ENCODE measurements at places on chromosomes 7 and 10.

- H3K27ac ChIP-seq, result no peak overlapping the region
- no peak overlapping the region for H3K4me3 ChIP-seq
- no peak for DNase-seq
- no peaks in the 10 kb centered on the region for H3K36me3 ChIP-seq
Observed at GRCh38 chr7:39429421-39429820, 136.8 kb upstream of the YAE1 start.

- no peak overlapping the region for H3K27ac ChIP-seq
- H3K27me3 ChIP-seq, result no peaks in the 10 kb centered on the region
- H3K36me3 ChIP-seq, result no peaks in the 10 kb centered on the region
- DNase-seq, result no peak
- H3K4me3 ChIP-seq, result no peak overlapping the region
Observed at GRCh38 chr10:27248215-27248614, 7.6 kb upstream of the ACBD5 start.

- no peaks in the 10 kb centered on the region for H3K27me3 ChIP-seq
- no peaks in the 10 kb centered on the region for H3K36me3 ChIP-seq
- H3K4me3 ChIP-seq, result no peak overlapping the region
- no peak overlapping the region for H3K27ac ChIP-seq
- H3K4me1 ChIP-seq, result no peaks in the 10 kb centered on the region
Observed at GRCh38 chr10:96013956-96014355, 29.4 kb upstream of the CCNJ start.

- DNase-seq, result no peak
- peaks cover 27% of the 10 kb centered on the region for H3K4me1 ChIP-seq
- no peaks in the 10 kb centered on the region for H3K27me3 ChIP-seq
- H3K36me3 ChIP-seq, result no peaks in the 10 kb centered on the region
- H3K27ac ChIP-seq, result no peak overlapping the region
Observed at GRCh38 chr10:43819464-43820230, 171.0 kb upstream of the ZNF32 start.

GRCh38 chr7:66460921-66461361 lies 167.7 kb upstream of the KCTD7 start:
- no peak overlapping the region for H3K4me3 ChIP-seq
- no peaks in the 10 kb centered on the region for H3K4me1 ChIP-seq
- DNase-seq, result no peak
- no peak overlapping the region for H3K27ac ChIP-seq

DNA sequence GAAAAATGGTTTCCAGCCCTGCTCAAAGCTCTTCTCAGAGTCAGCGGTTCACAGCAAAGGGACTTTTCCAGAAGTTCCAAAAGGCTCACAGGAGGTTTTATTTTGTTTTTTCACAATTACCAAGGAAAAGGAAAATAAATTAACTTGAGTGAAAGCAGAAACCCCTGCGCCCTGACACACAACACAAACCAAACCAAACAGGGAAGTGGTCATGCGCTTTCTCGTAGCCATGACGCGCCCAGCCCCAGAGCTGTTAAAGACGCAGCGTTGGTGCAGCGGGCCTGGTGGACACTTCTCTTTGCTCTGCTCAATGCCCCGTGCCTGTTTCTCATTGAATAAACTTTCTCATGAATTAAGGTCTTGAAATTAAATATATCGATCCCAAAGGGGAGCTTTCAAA lies 134.4 kb upstream of the LYZL2 start:
- H3K36me3 ChIP-seq, result no peaks in the 10 kb centered on the region
- H3K4me1 ChIP-seq, result no peaks in the 10 kb centered on the region
- H3K4me3 ChIP-seq, result no peak overlapping the region
- no peak for DNase-seq
- no peak overlapping the region for H3K27ac ChIP-seq

DNA sequence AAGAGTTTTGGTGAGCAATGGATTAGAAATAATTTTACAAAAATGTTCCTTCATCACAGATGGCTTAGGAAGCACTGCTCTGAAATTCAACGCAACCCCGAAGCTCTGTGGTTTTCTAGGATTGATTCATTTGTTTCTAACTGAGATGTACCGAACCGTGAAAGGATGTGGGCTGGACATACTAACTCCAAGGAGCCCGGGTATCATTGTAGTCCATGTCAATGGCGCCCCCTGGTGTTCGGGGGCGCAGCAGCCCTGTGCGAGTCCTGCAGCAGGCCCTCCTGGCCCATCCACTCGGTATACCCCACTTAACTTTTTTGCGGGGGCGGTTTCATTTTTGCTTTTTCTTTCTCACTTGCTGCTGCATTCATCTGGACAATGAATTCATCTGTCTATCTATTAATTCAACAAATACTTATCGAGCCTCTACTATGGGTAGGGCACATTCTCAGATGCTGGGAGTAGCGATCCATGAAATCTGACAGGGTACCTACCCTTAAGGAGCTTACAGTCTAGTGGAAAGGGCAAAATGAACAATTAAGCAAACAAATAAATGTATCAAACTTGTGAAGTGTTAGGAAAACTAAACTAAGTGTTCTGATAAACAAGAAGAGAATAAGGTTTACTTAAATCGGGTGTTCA lies 25.2 kb upstream of the ITPRID1 start:
- no peak overlapping the region for H3K27ac ChIP-seq
- no peaks in the 10 kb centered on the region for H3K36me3 ChIP-seq
- no peaks in the 10 kb centered on the region for H3K27me3 ChIP-seq

- H3K36me3 ChIP-seq, result no peaks in the 10 kb centered on the region
- no peaks in the 10 kb centered on the region for H3K4me1 ChIP-seq
- no peak overlapping the region for H3K27ac ChIP-seq
- no peaks in the 10 kb centered on the region for H3K27me3 ChIP-seq
Observed at GRCh38 chr10:120108916-120109315, 216.4 kb downstream of the SEC23IP start.

GRCh38 chr7:141884539-141885225 lies 31.5 kb upstream of the OR9A4 start:
- no peaks in the 10 kb centered on the region for H3K27me3 ChIP-seq
- no peaks in the 10 kb centered on the region for H3K4me1 ChIP-seq
- no peak overlapping the region for H3K4me3 ChIP-seq

- no peak overlapping the region for H3K27ac ChIP-seq
- no peaks in the 10 kb centered on the region for H3K36me3 ChIP-seq
- H3K4me1 ChIP-seq, result no peaks in the 10 kb centered on the region
- H3K27me3 ChIP-seq, result no peaks in the 10 kb centered on the region
- DNase-seq, result no peak
- H3K4me3 ChIP-seq, result no peak overlapping the region
Observed at GRCh38 chr7:24778543-24779282, 21.4 kb upstream of the GSDME start.

GRCh38 chr10:133249094-133249780 lies 11.6 kb downstream of the VENTX start:
- H3K36me3 ChIP-seq, result no peaks in the 10 kb centered on the region
- no peaks in the 10 kb centered on the region for H3K4me1 ChIP-seq
- H3K4me3 ChIP-seq, result no peak overlapping the region
- H3K27ac ChIP-seq, result no peak overlapping the region
- H3K27me3 ChIP-seq, result no peaks in the 10 kb centered on the region

- H3K27me3 ChIP-seq, result no peaks in the 10 kb centered on the region
- no peaks in the 10 kb centered on the region for H3K4me1 ChIP-seq
- H3K27ac ChIP-seq, result no peak overlapping the region
- no peak for DNase-seq
Observed at GRCh38 chr10:102962267-102962666, 44.2 kb downstream of the CNNM2 start.

- no peaks in the 10 kb centered on the region for H3K4me1 ChIP-seq
- DNase-seq, result no peak
- H3K36me3 ChIP-seq, result no peaks in the 10 kb centered on the region
- H3K27me3 ChIP-seq, result no peaks in the 10 kb centered on the region
- no peak overlapping the region for H3K27ac ChIP-seq
Observed at GRCh38 chr10:13404791-13405190, 56.7 kb upstream of the SEPHS1 start.

- no peak for DNase-seq
- H3K27ac ChIP-seq, result no peak overlapping the region
- H3K36me3 ChIP-seq, result no peaks in the 10 kb centered on the region
- H3K27me3 ChIP-seq, result peaks cover 3% of the 10 kb centered on the region
Observed at GRCh38 chr10:120455004-120455403, 2.0 kb upstream of the PLPP4 start.

- no peaks in the 10 kb centered on the region for H3K27me3 ChIP-seq
- DNase-seq, result no peak
- no peaks in the 10 kb centered on the region for H3K4me1 ChIP-seq
- H3K4me3 ChIP-seq, result no peak overlapping the region
Observed at GRCh38 chr10:114686013-114686412, 27.9 kb upstream of the ABLIM1 start.

GRCh38 chr7:129438839-129439651 lies 4.8 kb downstream of the STRIP2 start:
- H3K4me1 ChIP-seq, result peaks cover 9% of the 10 kb centered on the region
- H3K36me3 ChIP-seq, result no peaks in the 10 kb centered on the region
- no peak overlapping the region for H3K27ac ChIP-seq

- peaks cover 68% of the 10 kb centered on the region for H3K4me1 ChIP-seq
- no peaks in the 10 kb centered on the region for H3K27me3 ChIP-seq
- no peaks in the 10 kb centered on the region for H3K36me3 ChIP-seq
- peak overlapping the region; percentile 82 for H3K27ac ChIP-seq
Observed at GRCh38 chr10:103915796-103916195, 2.2 kb downstream of the STN1 start.

DNA sequence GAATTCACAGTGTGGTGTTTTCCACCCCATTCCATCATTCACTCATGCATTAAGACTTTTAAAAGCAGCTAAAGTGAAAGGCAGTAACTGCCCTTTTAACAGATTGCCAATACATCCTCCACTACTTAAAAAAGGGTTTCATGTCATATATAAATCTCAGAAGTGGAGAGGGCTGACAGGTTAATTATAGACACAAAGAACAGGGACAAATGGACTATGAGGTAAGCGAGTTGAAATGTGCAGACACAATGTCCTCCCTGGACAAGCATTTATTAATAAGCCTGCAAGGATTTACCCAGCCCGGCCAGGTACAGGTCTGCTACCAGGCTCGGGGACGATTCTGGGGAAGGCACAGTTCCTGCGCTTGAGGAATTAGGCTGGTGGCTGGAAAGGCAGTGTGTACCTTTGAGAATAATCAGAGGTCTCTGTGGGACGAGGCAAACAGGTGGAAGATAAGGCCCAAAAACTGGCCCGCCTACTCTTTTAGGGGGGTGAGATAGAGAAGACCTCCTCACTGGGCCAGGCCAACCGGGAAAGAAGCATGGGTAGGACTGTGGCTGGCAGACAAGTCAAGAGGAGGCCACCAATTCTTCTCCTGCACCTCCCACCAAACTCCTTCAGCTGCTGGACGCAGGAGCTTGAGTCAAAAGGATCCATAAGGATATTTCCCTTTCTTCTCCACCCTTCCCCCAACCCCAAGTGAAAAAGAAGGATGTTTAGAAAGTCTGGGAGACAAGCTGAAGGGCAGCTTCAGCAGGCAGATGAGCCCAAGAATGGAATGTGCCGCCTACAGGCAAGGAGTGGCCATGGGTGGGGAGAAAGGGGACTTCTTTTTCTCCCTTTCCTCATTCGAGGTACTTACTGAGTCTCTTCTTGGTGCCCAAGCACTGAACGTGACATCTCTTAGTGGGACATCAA lies 1.5 kb downstream of the PDLIM1 start:
- no peak for DNase-seq
- peaks cover 10% of the 10 kb centered on the region for H3K27me3 ChIP-seq
- peaks cover 4% of the 10 kb centered on the region for H3K4me1 ChIP-seq
- H3K36me3 ChIP-seq, result no peaks in the 10 kb centered on the region

GRCh38 chr7:129853661-129854268 lies 99.0 kb downstream of the UBE2H start:
- DNase-seq, result no peak
- no peak overlapping the region for H3K4me3 ChIP-seq
- H3K4me1 ChIP-seq, result peaks cover 19% of the 10 kb centered on the region

DNA sequence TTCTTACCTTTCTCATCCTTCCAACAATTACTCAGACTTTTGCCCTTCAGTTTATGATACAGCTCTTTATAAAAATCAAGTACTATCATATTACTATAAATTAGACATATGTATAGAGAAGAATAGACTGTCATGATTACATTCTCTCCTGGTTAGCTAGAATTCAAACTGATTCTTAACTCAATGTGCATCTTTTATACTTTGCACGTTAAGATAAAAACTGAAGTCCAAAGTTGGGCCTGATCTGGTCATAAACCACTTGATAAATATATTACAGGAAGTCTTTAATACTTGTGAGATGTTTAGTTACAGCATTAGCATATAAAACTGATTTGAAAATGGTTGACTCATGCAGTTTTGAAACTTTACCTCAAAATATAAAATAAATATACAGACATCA lies 2.6 kb downstream of the AGR3 start:
- no peaks in the 10 kb centered on the region for H3K27me3 ChIP-seq
- no peak overlapping the region for H3K4me3 ChIP-seq
- no peak overlapping the region for H3K27ac ChIP-seq
- no peaks in the 10 kb centered on the region for H3K4me1 ChIP-seq
- H3K36me3 ChIP-seq, result no peaks in the 10 kb centered on the region
- DNase-seq, result no peak

GRCh38 chr7:949021-949934 lies 5.2 kb downstream of the ADAP1 start:
- H3K4me1 ChIP-seq, result peaks cover 5% of the 10 kb centered on the region
- no peak for DNase-seq
- H3K36me3 ChIP-seq, result no peaks in the 10 kb centered on the region
- H3K27ac ChIP-seq, result no peak overlapping the region
- H3K4me3 ChIP-seq, result no peak overlapping the region

DNA sequence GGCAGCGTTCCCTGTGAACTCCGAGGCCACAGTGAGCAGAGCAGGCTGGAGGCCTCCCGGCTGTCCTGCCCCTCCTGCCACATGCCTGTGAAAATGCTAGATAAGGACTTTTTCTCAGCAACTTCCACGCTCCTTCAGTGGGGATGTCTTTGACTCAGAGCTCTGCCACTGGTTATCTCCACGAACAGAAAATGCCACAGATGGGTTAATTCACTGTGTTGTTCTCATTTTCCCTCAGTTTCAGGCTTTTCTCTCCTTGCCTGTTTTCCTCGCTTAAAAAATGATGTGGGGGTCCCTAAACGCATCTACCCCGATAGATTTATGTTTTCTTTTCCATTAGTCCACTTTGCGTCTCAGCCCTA lies 51.3 kb downstream of the IKZF1 start:
- H3K4me3 ChIP-seq, result no peak overlapping the region
- H3K27ac ChIP-seq, result peak overlapping the region; percentile 89
- peaks cover 27% of the 10 kb centered on the region for H3K36me3 ChIP-seq
- no peaks in the 10 kb centered on the region for H3K27me3 ChIP-seq
- no peak for DNase-seq

GRCh38 chr10:33967606-33968120 lies 633.2 kb upstream of the NRP1 start:
- no peaks in the 10 kb centered on the region for H3K36me3 ChIP-seq
- no peaks in the 10 kb centered on the region for H3K27me3 ChIP-seq
- no peak overlapping the region for H3K27ac ChIP-seq
- no peaks in the 10 kb centered on the region for H3K4me1 ChIP-seq
- no peak overlapping the region for H3K4me3 ChIP-seq
- no peak for DNase-seq
